Smooth muscle cell of the brain vasculature (primary cell): ENCODE measurements at places on chromosomes 3 and 15.

GRCh38 chr3:173920386-173920785 lies 522.8 kb downstream of the NLGN1 start:
- DNase-seq, result no peak

DNA sequence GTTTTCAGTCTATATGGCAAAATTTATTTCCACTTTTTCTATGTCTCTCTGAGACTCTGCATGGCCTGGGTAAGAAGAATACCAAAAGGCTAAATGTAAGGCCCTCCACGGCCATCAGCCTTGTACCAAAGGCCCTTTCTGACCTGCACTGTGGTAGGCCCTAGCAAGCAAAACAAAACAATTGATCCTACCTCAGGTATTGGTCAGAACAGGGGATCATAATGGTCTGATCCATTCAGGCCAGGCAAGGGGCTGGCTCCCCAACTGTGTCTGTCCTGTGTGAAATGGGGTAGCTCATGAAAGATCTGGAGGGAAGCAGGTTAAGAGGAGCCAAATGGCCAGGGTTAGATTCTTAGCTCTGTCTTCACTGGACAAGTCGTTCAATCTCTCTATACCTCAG lies 181.3 kb downstream of the SSR3 start:
- DNase-seq, result no peak

- DNase-seq, result no peak
Observed at GRCh38 chr3:188875413-188875812, 296.4 kb upstream of the TPRG1 start.

DNA sequence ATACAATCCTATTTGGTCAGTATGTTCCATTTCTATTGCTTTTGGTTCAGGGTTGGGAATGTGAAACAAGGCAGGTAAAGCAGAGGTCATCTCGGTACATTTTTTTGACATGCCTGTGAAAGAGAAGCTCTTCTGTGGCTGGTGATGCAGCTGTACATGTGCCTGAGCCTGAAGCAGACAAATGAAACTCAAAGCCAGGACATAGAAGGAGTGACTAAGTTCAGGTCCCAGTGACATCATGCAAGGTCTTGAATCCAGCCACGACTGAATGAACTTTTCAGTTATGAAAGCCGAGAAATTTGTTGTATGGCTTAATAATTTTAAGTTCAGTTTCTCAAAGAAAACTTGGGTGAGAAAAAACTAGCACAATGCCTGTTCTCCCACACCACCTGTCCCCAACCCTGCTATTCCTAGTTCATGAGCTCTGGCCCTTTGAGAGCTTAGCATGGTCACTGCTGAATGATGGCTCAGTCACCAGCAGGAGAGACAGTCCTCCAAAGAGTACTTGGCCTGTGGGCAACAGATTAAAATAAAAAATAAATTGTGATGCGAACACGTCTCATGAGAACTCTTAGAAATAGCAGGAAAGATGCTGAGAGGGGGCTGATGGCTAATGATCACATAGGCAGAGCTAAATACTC lies 600.2 kb upstream of the GRM7 start:
- no peak for DNase-seq

GRCh38 chr15:90184786-90185704 lies 16.1 kb upstream of the SEMA4B start:
- DNase-seq, result no peak

GRCh38 chr3:117218641-117219048 lies 509.1 kb downstream of the TUSC7 start:
- DNase-seq, result no peak

DNA sequence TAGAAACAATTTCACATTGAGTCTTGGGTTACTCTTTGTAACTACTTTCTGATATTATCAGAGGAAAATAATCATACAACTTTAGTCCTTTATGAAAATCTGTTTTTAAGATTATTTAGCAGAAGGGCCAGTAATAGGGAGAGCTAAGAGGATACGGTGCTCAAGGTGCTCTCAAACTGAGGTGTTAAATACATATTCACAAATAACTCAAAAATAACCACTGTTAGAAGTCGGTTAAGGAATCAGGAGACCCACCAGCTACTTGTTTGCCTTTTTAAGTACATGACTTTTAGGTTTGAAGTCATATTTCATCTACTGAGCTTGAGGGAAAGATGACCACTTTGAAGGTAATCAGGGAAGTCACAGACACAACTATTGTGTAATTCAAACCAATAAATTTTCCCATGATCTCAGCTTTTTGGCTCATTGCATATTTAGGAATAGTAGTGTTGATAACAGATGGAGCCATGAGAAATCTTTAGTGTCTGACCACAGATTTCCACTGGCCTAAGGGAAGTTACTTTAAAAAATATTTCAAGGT lies 1.4 kb upstream of the RSRC1 start:
- no peak for DNase-seq
